ENCODE measurements at places on chromosomes 3 and 15. TPM values are rescaled to one million over a fixed set of nuclear protein-coding genes. Genes with fewer than 3 reads are reported as not detected.

The CYP1A1 gene
- 0.54 TPM for total RNA-seq

The MKRN2OS gene
- total RNA-seq = not detected

The CDC25A gene
- total RNA-seq = 4.0 TPM

The AHSG gene
- total RNA-seq = not detected

The C3orf22 gene
- not detected for total RNA-seq

The PRR20G gene
- total RNA-seq = not detected

The SMCO1 gene
- not detected for total RNA-seq

The ALDH1L1 gene
- 12.1 TPM for total RNA-seq

The ATP13A3 gene
- total RNA-seq = 321 TPM

The ITIH1 gene
- total RNA-seq = not detected

The NEK10 gene
- total RNA-seq = 1.7 TPM

The CDHR4 gene
- not detected for total RNA-seq

The PLCH1 gene
- 17.5 TPM for total RNA-seq

The SETD5 gene
- total RNA-seq = 101 TPM

The ROBO2 gene
- 0.56 TPM for total RNA-seq

The TMEM158 gene
- 0.78 TPM for total RNA-seq

The CILP gene
- total RNA-seq = 7.0 TPM

The MNS1 gene
- total RNA-seq = 1.6 TPM

The SERINC4 gene
- not detected for total RNA-seq

The MYL3 gene
- total RNA-seq = not detected

The CP gene
- total RNA-seq = 46.9 TPM
